GM03348 (cell line): ENCODE measurements at places on chromosomes 12 and 14.
A peak's percentile ranks its signal among the peaks of the same experiment; 100 is the strongest.

DNA sequence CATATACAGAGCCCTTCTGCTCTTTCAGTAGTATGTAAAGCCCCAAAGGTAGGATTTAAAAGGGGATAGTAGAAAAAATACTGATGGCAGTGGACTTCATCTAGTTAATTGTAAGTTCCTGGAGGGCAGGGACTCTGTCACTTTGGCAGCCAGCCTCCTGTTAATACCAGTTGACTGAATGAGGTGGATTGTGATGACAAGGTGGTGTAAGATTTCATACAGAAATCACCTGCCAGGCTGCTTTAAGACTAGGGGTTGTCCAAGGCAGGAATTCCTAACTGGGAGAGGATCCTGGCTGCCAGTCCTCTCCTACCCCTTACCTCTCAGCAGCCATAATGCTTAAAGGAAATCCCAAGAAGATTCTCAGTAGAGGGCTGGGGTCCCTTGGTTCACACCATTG, 7.3 kb downstream of the DYRK2 start:
- no peak for DNase-seq

DNA sequence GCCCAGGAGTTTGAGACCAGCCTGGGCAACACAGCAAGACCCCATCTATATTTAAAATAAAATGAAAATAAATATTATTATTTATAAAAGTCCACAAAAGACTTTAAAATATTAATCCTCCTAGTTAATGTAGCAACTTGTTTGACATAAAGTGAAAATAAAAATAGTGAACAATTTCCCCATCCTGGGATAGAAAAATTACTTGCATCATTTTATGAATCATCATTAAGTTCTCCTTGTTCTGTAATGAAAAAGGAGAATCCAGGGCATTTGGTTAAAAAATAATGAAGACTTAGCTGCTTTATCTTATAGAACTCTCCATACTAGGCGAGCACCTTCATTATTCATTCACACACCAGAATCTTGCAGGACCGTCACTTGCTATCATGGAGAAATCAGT, 66.1 kb downstream of the ELK3 start:
- no peak for DNase-seq

- DNase-seq = peak; percentile 92
These were observed 66.7 kb downstream of the IRF2BPL start for GRCh38 chr14:76961631-76962302.

- DNase-seq = peak; percentile 66
These were observed 18.9 kb upstream of the CARMIL3 start for GRCh38 chr14:24032727-24033418.

- no peak for DNase-seq
These were observed 27.5 kb downstream of the RHOJ start for GRCh38 chr14:63231766-63232165.

DNA sequence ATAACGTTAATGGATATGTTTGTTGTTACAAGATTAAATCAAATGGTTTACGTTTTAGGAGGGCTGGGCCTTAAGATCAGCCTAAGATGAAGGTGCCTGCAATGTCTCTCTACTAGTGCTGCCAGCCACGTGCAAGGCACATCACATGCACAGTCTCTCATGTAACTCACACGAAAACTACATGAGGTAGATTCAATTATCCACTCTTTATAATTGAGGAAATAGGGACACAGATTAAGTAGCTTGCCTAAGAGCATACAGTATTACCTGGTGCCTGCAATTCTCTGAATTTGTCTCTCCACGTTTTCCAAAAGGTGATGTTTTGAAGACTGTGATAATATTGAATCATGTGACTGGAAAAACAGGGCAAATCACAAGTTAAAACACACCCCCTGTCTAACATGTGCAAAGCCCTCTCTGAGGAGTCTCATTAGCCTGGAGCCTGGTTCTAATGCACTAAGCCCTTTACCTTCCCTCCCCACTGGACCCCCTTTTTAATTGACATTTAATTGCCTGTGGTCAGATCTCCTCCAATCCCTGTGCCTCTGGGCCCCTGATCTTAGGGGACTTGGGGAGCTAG, 14.6 kb upstream of the ATP2A2 start:
- DNase-seq = no peak

DNA sequence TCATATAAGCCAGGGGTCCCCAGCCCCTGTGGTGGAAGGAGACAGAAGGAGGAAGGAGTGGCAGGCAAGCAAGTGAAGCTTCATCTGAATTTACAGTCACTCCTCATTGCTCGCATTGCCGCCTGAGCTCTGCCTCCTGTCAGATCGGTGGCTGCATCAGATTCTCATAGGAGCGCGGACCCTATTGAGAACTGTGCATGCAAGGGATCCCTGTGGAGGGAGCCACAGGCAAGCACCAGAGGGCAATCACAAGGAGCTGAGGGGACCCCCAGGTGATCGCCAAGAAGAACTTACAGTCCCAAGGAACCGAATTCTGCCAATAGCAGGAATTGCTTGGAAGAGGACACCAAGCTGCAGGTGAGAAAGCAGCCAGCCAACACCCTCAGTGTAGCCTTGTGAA, 33.2 kb upstream of the VRK1 start:
- DNase-seq = no peak

- DNase-seq = no peak
These were observed 40.6 kb downstream of the ATF7 start for GRCh38 chr12:53585448-53586125.

- peak; percentile 84 for DNase-seq
These were observed 198.9 kb downstream of the EPS8 start for GRCh38 chr12:15590180-15590826.

DNA sequence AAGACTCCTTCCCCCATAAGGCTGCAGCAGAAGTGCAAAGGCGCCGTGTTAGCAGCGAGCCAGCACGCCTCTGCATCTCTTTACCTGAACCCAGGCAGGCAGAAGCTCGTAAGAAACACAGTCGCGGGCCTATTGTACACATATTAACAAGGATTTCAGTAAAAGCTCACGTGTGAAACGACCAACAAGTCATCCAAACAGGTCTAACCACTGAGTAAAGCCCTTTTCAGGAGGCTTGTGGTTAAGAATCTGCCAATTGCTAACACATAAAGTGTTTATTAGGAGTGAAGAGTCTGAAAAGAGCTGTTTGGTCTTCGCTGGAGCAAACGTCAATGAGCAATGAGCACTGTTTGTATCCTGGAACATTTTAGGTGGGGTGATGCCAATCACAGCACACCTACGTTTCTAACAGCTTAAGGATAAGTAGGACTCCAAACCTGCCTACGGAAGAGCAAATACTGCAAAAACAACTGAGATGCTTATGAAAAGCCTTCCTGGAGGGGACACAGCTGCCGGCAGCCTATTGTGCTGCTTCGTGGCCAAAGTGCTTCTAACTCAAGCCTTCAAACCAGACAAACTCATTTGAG, 43.1 kb downstream of the PRKAB1 start:
- DNase-seq = no peak

DNA sequence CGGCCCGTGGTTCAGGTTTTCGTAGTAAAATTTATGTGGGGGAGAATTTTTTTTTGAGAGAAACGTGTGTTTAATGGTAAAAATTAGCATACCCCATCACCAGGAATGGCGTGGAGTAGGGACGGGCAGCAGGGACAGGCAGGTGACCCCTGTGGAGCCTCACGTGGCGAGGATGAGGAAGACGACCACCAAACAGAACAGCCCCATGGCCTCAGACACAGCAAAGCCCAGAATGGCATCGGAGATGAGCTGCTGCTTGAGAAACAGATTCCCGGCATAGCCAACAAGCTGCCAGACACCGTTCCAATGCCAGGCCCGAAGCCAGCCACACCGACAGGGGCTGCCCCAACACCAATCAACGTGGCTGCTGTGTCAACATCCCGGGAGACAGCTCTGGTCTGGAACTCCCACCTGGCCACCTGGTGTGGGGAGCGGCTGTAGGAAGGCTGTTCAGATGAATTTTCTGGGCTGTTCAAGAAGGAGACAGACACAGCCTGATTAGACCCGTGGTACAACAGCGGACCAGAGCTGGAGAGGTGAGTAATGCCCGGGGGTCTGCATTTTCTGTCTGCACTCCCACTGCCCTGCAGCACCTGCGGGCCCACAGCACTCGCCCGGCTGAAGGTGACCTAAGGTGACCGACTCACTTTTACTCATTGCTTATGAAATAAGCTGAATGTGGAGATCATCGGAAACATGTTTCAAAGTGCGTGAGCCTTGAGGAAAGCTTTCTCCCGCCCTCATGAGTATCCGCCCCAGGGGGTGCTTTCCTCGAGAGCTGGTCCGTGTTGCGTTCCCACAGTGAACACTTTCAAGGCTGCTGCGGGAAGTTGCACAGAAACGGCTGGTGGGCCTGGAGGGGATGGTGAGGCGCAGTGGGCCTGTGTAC, 10.6 kb downstream of the TMEM121 start:
- DNase-seq = no peak

GRCh38 chr12:41684997-41685396, 459.7 kb downstream of the GXYLT1 start:
- DNase-seq = no peak

DNA sequence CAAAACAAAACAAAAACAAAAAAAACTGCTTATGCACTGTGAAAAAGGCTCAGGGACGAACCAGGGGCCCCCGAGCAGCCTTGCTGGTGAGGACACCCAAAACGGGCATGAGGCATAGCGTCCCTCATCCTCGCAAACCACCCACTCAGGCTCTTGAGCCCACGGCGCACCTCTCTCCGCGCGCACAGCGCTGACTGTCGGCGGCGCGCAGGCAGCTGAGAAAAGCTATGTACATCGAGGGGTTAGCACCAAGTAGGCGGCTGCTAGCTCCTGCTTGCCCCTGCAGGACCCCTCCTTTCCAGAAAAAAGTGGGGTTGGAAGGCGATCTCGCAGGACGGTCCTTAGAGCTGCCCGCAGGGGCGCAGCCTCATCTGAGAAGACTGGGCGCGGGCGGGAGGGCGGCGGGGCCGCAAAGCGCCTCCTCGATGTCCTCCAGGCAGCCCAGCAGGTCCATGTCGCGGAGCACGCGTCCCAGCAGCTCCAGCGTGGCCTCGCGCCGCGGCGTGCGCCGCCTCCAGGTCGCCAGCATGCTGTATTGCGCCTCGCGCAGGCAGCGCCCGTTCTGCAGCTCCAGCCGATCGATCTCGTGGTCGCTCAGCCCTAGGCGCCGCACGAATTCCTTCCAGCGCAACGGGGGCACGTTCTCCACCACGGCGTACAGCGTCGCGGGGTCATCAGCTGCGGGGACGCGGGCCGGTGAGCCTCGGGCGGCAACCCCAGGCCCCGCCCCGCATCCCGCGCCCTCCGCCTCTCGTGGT, 12.8 kb downstream of the TNFRSF1A start:
- DNase-seq = no peak

DNA sequence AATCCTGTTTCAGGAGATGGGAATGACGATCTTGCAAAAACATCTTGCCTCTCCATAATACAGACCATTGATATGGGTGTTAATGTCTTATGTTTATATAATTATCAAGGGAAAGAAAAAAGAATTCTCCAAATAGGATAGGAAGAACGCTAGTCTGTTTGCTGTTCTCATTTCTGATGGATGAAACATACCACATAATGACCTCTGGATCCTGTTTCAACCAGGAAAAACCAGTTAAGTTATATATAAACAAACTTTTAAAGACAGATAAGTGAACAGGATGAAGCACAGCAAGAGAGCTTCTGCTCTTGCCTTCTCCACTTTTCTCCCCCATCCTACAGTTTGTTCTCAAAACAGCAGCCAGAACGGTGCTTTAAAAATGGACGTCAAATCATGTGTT, 27.8 kb downstream of the COQ6 start:
- DNase-seq = no peak

- no peak for DNase-seq
These were observed 15.7 kb downstream of the OR10P1 start for GRCh38 chr12:55652352-55652751.

- peak; percentile 45 for DNase-seq
These were observed 143.7 kb upstream of the DCN start for GRCh38 chr12:91326058-91327027.

DNA sequence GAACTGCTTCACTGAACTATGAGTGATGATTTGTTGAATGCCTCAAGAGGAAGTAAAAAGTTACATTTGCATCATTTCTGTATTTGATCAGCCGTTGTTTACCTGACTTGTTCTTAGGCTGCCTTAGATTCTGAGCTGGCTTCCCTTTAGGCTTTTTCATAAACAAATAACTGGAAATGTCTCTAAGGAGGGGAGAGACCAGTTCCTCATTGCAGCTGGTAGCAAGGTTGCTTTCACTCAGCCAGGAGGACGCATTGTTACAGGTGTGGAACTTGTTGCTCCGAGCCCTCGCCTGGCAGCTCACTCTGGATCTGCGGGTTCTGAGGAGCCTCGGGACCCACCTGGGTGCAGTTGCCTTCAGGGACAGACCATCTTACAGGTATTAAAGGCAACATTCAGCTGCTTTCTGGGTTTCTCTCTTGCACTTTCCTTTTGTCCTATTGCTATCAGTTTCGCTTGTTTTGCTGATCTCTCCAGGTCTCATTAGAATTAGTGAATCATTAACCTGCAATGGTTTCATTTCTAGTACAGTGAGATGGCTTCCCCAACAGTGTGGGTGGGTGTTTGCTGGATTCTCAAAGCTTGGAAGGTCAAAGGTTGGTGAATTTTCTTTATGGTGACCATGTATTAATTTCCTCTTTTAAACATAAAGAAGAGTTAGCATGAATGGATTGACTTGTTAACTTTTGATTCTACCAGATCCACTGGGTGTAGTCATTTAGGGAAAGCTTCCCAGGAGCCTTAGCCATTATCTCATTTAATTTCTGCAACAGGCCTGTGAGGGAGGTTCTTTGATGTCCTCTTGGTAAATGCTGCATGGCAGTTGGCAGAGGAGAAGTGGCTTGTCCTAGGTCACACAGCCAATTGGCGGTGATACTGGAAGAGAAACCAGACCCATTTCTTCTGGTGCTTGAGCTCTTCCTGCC, at the start of gene PLEKHG7:
TSS of gene PLEKHG7 (plus strand) at position 236 of the 926 bp plus-strand sequence. CDS start 3,643 bp downstream, outside the sequence.
- DNase-seq = no peak

DNA sequence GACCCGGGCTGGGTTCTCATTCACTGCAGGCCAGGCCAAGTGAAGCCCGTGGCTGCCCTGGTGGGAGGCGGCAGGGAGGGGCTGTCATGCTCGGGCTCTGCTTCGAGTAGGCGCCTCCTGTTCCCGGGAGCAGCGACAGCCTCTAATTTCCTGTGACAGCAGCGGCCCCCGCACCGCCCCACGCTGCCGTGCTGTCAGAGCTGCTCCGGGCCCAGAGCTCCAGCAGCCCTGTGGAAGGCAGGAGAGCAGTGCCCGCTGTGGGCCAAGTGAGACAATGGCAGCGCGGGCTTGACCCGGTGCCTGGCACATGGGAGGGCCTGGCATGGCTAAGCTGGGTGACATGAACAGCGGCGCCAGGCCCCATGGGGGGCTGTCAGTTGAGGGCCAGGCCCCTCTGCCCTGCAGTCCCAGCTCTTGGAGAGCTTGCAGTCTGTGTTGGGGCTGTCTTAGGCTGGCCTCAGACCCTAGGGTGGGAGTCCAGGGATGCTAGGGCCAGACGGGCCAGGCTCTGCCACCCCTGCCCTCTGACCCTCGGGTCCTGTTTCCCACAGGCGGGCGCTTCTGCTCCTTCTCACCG, 5.1 kb downstream of the TRMT61A start:
- DNase-seq = no peak

DNA sequence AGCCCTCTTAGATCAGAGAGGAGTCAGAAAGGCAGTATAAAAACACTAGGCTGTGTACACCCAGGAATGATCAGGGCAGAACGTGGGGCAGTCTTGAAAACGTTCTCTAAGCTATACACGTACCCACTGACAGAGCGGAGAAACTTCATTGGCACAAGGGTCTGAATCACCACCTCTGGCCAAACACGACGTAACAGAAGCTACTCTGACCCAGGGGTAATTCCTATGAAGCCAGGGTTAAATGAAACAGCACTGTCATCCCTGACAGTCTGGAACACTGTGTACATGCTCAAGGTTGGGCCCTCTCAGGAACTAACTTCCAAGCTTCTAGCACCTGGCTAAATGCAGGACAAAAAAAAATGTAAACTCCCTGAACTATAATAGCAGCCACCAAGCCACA, 38.4 kb downstream of the PARP11 start:
- DNase-seq = no peak
